C1 segment of cervical spinal cord (tissue), 14 donors: ENCODE measurements at places on chromosomes 2 and 18.

DNA sequence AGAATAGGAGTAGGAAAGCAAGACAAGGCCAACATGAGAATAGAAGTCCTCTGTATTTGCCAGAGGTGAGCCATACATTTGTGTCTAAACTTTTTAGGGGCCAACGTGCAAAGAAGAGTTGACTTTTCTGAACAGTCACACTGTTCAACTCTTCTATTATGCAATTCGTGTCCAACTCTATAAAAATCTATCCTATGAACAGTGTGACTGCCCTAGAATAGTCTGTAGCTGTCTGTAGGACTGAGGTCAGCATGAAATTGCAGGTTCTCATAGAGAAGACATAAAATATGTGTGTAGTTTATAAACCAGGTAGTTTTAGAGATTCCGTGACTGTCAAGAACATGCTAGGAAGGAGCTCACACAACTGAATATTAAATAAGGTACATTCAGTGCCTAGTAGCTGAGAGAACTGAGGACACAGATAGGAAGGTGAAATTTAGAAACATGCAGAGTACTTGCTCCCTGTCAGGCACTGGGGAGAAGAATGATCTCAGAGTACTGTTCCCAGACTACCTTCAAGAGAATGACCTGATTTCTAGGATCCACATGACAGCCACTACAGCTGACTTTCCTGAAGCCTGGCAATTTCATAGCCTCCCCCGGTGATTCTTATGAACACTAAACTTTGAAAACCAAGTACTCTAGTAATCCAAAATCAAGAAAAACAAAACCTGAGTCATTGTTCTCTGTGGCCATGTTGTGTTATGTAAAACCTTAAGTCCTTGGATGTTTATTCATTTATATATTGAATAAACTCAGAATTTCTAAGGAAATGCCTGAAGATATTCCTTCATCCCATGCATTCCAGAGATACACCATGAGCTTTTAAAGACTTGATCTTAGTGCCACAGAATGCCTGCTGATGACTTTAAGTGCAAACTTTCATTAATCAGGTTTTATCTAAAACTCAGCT, 201.5 kb upstream of the BOD1L2 start:
- no peak for DNase-seq

DNA sequence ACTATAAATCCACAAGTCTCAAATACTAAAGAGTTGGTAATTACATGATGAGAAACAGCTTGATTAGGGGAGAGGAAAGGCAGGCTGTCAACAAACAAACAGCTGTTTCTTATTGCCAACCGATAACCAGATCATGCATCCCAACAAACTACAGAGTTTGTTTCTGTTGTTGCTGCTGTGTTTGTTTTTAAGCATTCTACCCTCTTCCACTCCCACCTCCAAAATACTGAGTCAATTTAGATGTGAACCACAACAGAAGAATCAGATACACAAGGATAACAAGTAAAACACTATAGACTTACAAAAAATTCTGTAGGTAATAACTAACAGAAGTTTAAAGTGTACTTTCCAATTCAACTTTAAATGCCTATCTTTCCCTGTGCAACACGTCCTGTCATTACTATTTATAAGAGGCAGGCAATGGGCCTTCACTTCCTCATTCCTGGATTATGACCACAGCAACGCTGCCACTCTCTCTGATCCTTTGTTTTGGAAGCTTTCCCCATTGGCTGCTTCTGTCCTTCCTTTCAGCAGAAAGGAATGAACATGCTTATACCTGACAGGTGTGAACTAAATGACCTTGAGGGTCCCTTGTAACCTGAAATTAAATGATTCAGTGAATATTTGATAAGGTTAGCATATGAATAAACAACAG, 152.0 kb downstream of the SRBD1 start:
- DNase-seq = no peak

GRCh38 chr2:33655626-33656320, 56.7 kb upstream of the FAM98A start:
- DNase-seq = no peak

- DNase-seq = no peak
These were observed 89.6 kb upstream of the UBE2E3 start for GRCh38 chr2:180890781-180891180.

DNA sequence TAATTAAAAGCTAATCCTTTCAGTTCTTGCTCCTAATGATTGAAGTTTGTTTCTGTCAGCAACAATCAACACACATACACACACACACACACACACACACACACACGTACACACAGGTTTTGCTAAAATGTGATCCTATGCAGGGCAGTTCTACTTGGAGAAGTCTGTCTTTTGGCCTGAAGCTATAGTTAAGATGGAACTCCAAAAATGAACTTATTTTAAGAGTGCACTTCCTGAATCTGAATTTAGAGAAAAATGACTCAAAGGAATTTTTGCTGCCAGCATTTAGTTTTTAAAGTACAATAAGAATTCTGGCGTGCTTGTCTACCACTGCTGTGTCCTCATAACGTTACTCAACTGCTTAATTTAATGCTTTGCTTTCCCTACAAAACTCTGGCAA, 6.6 kb downstream of the GALNT5 start:
- DNase-seq = no peak

DNA sequence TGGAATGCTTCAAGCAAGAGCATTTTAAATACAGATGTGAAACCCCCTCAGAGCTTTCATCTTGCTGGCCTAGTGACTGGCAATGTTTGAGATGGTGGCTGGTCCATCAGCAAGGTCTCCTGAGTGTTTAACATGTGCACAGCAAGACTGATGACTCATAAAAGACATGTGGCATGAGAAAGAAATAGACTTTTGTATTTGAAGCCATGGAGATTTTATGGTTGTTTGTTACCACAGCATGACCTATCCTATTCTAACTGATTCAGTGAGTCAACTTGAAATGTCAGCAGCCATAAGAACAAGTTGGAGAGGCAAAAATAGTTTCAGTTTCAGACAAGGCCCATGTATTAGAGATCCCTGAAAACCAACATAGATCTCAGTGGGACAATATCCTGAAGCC, 154.7 kb upstream of the LYPD1 start:
- no peak for DNase-seq

DNA sequence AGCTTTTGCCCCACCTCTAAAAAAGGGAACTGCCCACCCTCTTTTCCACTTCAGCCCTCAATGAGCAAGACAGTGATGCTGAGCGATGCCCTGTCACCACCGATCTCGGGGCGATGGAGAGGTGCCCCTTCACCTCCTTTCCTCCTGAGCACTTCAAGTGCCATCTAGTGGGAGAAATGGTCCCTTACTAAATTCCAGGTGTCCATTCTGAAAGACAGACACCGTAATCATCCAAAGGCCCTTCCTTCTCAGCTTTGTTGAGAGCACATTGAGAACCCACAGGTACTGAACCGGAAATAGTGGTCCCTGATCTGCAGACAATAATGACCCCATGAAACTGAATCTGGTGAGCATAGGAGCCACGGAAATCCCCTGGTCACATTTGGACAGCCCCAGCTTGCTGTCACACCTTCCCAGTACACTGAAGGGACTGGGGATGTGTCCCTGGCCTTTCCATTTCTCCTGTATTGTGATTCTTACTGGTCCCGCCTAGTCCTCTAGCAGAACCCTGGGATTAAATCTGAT, 38.5 kb downstream of the KCTD18 start:
- DNase-seq = no peak

GRCh38 chr2:129798301-129798581, 181.2 kb upstream of the RAB6C start:
- DNase-seq = no peak

DNA sequence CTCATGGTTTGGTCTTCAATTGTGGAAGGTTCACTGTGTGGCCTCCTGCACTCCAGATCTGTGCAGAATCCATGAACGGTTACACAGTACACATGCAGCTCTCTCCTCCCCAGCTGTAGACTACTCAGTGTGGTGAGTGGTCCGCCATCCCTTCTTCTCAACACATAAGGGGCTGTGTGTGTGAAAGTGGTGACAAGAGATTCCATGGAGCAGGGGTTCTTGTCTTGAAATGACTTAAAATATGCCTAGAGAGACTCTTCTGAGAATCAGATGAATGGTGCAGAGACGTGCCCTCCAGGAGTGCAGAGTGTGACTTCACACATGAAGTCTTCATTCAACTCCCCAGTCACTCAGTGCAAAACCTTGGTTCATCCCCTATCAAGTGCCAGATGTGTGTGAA, 151.0 kb upstream of the COPS8 start:
- no peak for DNase-seq

GRCh38 chr2:42786561-42787345, 5.6 kb downstream of the HAAO start:
- DNase-seq = no peak

- no peak for DNase-seq
These were observed 30.6 kb downstream of the HJURP start for GRCh38 chr2:233823731-233824121.

DNA sequence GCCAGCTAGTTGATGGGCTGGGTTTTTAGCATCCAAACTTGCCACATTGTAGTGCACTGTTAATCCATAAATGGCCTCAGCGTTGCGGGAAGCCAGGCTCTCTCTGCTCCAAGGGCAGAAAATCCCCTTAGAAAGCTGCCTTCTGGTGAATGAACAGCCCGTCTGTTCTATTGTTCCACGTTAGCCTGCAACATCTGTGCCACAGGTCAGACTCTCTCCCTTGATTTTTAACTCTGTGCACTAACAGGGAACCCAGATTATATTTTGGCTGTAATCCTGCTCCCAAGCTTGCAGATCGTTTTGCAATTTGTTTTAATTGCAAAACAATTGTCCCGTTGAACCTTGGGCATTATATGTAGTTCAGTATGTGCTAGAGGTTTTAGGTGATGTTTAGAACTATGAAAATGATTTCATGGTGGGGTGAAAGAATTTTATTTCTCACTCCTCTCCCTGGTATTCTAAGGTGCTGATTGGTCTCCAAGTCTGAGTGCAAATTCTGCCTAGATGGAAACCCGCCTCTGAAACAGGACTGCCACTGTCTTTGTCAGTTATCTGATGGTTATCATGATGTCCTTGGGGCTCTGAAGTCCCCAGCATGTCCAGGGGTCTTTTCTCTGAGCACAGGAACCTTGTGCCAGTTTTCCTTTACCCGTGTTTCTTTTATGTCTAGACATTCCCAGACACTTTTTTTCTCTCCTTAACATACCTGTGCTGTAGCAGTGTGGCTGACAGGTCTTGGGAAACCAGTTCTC, 106.6 kb downstream of the MAP4K4 start:
- DNase-seq = no peak

GRCh38 chr2:12507295-12507694, 209.4 kb upstream of the TRIB2 start:
- DNase-seq = no peak

GRCh38 chr18:36142751-36143150, 13.1 kb downstream of the ELP2 start:
- DNase-seq = no peak

DNA sequence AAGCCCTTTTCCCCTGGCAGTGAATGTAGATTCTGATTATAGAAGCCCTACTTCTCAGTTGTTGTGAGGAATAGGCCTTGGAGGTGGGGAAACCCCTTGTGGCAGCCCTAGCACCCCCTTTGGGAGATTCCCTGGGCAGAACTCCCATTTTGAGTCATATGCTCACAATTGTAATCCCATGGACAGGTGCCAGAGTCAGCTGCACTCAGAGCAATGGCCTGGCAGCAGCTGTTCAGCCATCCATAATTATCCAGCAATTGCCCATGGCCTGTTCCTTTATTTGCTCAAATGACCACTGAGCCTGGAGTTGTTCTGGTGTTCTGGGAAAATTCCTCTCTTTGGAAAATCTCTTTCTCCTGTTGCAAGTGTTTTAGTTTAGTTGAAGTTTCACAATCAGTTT, 71.7 kb downstream of the PTRHD1 start:
- peak; percentile 68 for DNase-seq

DNA sequence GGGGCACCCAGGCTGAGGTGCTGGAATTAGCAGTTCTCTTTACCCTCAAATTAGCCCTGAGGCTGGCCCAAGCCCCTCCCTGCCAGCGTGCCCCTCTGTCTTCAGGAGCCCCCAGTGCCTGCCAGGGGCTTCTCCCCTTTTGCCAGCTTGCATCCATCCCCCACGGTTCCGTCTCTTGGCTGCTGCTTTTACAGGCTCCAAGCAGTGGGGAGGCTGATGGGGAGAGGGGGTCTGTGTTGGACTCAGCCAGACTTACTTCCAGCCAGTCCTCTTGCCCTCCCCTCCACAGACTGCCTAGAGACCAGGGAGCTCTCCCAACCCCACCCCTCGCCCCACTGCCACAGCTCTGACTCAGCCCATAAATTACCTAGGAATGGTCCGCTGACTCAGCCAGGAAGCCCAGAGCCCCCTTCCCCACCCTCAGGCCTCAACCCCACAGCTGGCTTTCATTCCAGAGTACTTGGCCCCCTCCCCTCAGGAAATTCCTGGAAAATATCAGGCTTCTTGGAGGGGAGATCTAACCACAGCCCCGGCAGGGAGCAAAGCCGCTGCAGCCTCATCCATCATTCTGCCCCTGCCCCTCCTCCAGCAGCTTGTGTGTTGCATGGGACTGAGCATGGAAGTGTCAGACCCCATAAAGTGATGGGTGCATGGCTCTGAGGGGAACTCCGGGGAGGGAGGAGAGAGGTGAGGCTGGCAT, 184.6 kb downstream of the ZFP36L2 start:
- DNase-seq = peak; percentile 31

GRCh38 chr2:76307495-76307894, 596.8 kb upstream of the GCFC2 start:
- DNase-seq = no peak

DNA sequence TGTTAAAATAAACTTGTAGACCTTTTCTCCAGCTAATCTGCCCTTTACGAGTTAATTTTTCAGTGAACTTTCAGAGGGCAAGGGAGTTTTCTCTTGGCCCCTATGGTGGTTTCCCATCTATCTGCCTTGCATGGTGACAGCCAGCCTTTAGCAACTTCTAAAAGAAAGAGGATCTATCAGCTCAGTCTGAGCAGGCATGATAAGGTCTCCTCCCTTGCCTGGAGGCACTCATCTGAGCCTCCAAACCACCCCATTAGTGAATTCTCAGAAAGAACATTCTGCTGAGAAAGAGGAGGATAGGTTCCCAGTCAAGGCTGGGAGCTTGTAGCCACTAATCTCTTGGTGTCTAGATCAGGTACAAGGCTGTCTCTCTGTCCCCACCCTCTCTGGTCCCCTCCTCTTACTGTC, 10.7 kb upstream of the GYPC start:
- no peak for DNase-seq

DNA sequence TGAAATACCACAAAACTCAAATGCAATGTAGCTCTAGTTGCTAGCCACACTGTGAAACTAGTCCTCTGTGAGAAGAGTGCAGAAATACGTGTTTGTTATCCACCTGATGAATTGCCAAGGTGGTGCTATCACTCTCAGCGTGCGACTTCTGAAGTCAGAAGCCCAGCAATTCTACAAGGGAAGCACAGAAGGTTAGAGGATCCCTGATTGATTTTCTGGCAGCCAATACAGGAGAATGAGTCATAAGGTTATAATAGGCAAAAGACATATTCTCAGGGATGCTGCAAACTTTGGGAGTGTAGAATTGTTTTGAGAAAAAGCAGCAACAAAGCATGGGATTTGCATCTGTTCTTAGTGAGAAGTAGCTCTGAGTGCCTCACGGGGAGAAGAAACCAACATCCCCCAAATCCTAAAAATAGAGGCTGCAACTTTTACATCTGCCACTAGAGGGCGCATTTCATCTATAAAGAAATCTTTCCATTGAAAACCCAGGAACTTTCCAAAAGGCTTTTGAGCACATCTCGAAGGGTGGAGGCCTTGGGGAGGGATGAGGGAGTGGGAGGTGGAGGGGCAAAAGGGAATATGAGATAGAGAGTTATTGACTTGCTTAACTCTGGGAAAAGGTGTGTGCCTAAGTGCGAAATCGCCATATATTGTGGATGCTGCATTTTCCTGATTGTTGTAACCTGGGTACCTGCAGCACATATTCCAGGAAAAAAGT, 78.0 kb downstream of the TMEM182 start:
- DNase-seq = peak; percentile 6
